Stimulated activated CD4-positive, alpha-beta T cell treated with anti-CD3 and anti-CD28 coated beads, Interleukin-2, amount 100 ng/mL, for 24 hours (primary cell): ENCODE measurements at places on chromosomes 4 and X.
A peak's percentile ranks its signal among the peaks of the same experiment; 100 is the strongest.

DNA sequence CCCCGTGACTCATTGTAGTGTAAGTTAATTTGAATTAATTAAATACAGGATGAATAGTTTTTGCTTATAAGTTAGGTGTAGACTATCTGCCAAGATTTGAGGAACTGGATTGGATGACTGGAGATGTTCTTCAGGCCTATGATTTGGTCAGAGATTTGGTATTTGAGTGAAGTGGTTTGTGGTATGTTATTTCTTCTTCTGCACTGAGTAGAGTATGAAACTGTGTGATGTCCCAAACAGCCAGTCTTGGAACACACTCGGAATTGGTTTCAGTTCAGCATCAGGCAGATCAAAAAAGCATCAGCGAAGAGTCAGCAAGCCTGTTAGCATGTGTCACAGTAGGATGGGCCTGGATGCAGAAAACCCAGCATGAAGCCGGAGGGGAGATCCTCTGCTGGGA lies 294.1 kb downstream of the ARHGAP10 start:
- DNase-seq = no peak

DNA sequence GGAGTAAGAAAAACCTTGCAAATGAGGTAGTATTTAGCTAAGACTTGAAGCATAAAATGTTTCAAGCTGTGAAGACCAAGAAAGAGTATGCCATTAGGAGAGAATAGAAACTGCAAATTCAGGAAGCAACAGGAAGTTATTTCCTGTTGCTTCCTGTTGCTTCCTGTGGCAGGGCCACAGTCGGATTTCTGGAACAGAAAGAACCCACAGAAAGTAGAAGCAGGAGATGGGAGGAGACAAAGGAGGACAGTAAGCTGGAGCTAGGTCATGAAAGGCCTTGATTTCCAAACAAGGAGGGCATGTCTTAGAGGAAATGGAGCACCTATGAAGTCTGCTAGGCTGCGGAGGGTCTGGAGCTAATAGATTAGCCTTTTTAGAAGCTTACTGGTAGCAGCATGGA lies 17.2 kb downstream of the ASB11 start:
- no peak for DNase-seq

- no peak for DNase-seq
Observed at GRCh38 chr4:176377780-176378179, 58.0 kb downstream of the SPCS3 start.

DNA sequence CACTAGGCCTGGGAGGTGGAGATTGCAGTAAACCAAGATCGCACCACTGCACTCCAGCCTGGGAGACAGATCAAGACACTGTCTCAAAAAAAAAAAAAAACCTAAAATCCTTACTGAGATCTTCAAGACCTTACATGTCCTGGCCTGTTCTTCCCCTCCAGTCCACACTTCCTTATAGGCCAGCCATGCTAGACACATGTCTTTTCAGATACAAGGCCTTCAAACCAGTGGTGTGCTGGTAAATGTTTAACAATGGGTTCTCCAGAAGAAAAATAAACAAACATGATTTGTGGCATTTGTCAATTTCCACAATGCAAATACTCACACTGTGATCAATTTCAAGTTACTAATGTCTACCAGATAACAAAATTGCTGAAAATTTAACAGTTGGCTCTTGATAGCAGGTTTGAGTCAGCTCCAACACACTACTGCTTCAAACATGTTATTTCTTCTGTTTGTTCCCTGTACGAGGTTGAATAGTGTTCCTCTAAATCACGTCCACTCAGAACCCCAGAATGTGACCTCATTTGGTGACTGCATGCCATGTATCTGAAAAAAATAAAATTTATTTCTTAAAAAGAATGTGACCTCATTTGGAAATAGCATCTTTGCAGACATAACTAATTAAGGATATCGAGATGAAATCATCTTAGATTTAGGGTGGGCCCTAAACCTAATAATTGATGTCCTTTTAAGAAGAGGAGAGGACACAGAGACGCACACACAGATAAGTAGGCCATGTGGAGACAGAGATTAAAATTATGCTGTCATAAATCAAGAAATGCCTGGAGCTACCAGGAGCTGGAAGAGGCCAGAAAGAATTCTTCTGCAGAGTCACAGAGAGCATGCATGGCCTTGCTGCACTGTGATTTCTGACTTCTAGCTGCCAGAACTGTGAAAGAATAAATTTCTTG lies 144.4 kb downstream of the ZNF674 start:
- DNase-seq = no peak

- no peak for DNase-seq
Observed at GRCh38 chr4:119540249-119540648, 88.4 kb downstream of the PDE5A start.

DNA sequence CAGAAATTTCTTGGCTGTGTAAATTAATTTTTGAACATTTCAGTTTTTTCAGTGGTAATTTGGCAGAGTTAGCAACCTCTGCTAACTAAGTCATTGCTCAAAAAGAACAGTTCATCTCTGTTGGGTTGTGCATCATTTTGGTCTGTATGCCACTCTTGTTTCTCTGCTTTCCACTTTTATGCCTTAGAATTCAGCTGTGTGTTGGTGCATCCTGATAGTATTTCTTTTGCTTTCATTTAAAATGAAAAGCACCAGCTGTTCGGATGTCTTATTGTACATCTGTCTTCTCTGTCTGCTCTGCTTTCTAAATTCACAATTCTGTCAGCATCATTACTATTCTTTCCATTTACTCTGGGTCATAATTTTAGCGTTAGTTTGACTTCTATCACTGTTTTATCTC lies 388.2 kb upstream of the NDST4 start:
- no peak for DNase-seq

GRCh38 chr4:76897536-76898384 lies at the start of gene SOWAHB:
SOWAHB (minus strand) TSS chr4:76898144; CDS start chr4:76897849, 295 bp downstream.
- DNase-seq = peak; percentile 35

- no peak for DNase-seq
Observed at GRCh38 chr4:142719854-142720541, 126.1 kb downstream of the INPP4B start.

GRCh38 chr4:22091906-22092305 lies 143.3 kb upstream of the KCNIP4 start:
- DNase-seq = no peak

DNA sequence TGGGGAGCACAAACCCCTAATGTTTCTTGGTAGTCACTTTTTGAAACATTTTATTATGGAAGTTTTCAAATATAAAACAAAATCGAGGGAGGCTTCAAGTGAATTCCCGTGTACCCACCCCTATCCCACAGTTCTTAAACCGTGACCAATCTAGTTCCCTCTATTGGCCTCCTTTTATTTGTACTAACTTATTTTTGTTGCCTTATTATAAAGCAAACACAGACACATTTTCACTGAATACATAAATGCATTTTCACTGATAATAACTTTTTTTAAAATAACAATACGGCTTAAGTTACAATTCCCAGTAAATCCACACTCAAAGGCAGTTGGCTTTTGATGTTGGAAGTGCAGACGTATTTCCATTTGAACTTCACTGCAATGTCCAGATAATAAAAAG lies 9.3 kb downstream of the HMX1 start:
- DNase-seq = no peak

- no peak for DNase-seq
Observed at GRCh38 chr4:124884316-124884715, 171.8 kb upstream of the ANKRD50 start.

DNA sequence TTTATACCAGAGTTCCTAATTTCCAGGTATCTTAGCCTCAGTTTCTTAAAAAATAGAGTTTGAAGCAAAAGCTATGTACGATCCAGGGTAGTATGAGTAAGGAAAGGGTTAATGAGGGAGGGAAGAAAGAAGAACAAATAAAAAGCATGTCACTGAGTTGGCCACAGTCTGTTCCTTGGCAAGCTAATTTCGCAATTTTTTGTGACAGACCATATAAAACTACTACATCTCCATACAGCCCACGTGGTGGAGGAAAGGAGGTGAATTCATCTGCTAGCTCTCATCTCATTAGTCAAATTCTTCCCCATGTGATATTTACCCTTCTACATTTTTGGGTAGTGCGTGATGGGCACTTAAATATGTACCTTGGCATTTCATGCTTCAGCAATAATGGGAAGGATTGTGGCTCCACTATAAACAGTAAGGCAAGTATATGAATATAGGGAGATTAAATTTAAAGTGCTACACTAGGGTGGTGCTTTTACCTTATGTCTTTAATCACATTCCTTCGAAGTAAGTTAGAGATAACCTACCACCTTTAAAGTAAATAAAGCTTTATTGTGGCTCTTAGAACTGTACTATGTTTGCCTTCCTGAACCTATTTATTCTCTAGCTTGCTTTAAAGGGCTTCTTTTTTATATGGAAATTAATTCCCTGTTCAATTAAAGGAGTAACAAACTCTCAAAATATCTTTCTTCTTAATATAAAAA lies 102.1 kb upstream of the VAMP7 start:
- no peak for DNase-seq

DNA sequence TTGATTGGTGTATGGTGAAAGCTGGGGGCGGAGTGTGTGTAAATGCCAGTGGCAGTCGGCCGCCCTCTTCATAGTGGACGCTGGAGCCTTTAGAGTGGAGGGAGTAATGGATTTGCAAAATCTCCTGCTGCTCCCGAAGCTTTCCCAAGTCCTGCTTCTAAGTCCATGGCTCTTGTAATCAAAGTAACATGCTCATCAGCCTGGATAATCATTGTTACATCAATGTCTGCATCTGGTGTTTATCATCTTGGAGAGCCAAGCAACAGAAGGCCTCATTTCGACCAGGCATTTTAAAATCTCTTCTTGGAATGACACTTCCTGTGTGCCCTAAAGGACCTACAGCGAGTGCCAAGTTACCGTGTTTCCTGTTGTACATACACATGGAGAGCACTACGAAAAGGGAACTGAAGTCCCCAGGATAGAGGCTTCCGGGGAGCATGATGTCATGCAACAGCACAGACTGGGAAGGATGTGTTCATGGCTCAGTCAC lies 32.2 kb downstream of the UNC5C start:
- no peak for DNase-seq

DNA sequence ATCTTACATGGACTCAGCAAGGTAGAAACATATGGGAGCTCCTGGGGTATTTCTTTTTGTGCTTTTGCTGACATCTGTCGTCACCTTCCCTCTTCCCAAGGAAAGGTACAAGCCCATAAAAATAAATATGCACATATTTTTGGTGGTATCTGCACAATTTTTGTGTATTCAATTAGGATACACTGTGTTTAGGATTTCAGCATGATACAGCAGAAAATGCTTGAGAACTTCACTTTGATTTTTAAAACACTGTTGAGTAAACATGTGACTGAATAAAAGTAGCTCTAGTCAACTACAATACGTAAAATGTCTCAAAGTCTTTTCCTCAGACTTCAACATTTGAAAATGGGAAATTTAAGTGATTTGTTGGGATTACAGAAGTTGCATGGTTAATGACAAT lies 99.4 kb upstream of the SPANXC start:
- no peak for DNase-seq

DNA sequence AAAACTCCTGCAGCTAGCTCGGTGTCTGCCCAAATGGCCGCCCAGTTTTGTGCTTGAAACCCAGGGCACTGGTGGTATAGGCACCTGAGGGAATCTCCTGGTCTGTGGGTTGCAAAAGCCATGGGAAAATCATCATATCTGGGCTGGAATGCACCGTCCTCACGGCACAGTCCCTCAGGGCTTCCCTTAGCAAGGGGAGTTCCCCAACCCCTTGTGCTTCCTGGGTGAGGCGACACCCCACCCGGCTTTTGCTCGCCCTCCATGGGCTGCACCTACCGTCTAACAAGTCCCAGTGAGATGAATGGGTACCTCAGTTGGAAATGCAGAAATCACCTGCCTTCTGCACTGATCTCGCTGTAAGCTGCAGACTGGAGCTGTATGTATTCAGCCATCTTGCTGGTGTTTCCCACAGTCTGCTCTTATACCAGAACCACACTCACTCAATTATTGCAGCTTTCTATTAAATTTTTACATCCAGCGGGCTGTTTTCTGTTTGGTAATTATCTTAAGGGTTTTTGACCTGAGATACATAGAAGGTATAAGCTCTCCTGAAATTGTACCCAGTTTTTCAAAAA lies 36.7 kb upstream of the NPNT start:
- no peak for DNase-seq

- no peak for DNase-seq
Observed at GRCh38 chr4:173360587-173361221, 10.1 kb upstream of the SAP30 start.

DNA sequence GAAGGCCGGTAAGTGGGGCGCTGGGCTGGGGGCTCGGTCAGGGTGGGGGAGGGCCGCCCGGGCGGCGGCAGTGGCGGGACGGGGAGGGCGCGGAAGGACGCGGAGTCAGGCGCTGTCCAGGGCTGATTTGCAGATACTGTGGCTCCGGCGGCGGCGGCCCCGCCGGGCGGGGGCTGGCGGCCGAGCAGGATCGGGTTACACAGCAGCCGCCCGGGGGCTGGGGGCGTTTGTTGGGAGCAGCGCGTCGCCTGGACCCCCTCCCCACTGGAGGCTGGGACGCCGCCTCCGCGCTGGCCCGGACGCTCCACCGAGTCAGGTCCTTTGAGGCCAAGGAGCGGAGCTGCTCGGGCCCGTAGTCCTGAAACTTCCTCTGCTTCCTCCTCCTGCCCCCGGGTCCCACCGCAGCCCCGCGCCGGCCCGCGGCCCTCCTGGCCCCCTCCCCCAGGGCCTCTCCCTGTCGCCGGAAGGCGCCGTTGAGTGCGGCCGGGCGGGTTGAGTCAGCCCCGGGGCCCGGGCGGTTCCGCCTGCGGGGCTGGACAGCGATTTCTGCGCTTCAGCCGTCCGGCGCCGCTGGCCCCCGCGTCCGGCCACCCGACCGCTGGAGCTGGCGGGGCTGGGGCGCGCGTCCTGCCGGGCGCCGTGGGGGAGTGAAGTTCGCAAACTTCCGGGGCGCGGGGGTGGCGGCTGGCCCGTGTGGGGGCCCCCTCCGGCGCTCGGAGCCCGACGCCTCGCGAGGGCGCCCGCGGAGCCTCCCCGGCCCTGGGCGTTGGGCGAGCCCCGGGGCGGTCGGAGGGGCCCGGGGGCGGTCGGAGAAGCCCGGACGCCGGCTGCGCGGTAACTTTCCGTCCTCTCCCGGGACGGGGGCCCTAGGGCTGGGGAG lies 746 bp downstream of the REST start:
- peak; percentile 76 for DNase-seq

DNA sequence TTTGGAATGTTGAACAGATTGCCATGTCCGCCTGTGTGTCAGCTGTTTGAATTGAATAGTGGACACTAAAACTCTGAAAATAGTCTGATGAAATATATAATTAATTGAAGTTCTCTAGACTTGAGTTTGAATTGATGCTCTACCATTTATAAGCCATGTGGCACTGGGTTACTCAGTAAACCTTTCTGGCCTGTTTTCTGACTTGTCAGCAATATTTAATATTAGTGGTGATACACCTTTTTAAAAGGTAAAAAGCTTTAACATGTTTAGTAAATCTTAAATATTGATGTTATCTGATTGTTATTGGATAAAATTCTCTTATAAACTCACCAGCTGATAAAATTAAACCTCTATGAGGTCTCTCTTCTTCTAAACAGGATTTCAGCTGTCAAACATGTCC lies 695.4 kb upstream of the HS3ST1 start:
- no peak for DNase-seq
